ENCODE measurements at places on chromosomes 7 and 10.

DNA sequence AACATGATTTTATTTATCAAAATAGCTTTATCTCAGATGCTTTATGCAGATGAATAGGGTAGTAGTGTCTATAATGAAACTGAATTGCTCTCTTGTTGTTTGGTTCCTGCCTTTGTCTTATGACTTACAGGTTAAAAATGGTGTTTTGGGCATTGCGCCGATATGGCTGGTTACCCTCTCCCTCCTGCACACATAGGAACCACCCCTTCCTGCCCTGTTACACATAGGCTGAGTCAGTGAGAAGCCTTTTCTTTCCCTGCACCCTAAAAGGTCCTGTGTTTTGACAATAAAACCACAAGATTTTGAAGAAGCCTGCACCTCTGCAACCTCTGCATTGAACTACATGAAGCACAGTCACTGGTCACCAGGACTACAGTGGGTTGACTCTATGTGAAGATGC, 655.8 kb upstream of the ANKRD30A start:
- no peak for DNase-seq

DNA sequence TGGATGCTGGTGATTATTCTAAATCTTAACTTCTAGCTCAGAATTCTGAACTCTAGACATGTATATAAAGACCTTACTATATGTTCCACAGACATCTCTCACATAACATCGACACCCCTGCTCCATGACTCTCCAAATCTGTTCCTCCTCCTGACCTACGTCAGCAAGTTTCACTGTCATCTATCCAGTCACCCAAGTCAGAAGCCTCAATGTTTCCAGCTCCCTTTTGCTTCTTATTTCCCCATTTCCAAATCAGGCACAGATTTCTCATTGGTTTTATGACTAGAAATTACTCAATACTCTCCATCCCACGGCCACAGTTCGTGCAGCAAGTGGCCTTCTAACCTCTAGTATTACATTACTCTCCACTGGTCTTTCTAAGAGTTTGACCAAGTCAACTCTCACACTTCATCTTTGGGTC, 28.5 kb downstream of the EPC1 start:
- DNase-seq, result no peak

GRCh38 chr10:15651175-15651574, 68.5 kb downstream of the ITGA8 start:
- DNase-seq, result no peak

DNA sequence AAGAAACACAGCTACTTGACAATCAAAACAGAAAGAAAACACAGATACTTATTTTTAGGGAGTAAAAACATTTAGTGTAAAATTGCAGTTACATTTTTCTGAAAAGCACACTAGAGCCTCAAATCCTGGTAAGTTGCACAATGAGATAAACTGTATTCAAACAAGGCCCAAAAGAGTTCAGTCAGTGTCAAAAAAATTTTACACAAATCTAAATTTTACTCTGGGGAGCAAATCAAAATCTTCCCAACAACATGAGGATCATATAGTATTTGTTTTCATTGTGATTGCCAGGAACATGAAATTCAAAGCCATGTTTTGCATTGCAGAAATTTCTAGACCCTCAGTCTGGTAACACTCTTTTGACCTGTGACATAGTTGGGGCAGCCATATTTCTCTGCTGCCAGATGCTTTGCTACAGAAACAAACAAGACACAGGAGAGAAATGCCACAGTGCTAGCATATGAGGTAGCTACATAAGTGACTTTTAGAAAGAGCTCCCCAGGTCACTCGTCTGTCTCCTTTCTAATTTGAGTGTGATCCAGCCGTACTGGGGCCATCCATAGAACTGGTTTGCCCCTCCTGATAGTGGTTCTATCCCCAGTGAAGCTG, 49.6 kb downstream of the PDE1C start:
- DNase-seq, result no peak

DNA sequence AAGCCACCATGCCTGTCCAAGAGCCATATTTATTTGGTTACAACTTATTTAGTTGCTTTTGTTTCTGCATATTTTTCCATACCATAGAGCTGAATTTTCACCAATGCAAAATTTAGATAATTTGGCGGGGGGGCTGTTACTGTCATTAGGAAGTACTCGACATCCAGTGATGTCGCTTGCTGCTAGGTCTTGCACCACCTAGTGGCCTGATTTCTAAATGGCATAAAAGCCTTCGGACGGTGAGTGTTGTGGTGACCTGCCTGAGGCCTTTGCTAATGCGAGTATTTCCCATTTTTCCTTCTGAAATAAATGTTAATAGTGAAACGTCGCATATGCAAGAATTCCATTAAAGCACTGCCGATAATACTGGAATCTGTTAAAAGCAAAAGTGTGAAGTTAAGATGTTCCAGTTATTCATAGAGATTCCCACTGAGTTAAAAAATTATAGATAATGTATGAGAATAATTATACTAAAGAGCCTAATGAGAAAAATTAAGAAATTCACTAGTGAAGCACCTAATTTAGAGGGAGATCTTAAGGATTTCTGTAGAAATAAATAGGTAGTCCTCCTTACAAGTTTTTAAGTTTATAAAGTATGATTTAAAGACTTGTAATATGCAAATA, 86.1 kb upstream of the DNAJB6 start:
- DNase-seq, result peak; percentile 73

GRCh38 chr10:6124666-6125065, 35.8 kb downstream of the RBM17 start:
- DNase-seq, result no peak

GRCh38 chr7:90968871-90969270, 295.4 kb upstream of the FZD1 start:
- no peak for DNase-seq

DNA sequence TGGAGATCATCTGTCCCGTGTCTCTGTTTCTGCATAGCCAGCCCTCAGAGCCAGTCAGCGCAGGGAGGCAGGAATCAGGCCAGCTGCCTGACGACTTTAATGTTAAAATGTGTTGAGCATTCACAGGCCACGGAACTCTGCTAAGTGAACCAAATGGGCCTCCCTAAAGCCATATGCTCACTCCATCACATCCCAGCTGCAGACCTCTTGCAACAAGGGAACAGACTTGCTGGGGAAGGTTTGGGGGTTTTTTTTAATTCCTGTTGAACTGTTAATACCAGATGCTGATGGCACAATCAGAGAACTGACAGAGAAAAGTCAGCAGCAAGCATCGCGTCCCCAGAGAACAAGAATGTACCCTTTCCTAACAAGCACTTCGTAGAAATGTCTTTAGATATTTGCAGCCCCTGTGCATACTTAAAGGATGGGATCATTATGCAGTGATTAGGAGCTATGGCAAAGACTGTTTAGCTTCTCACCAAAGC, 900.4 kb upstream of the AUTS2 start:
- no peak for DNase-seq

DNA sequence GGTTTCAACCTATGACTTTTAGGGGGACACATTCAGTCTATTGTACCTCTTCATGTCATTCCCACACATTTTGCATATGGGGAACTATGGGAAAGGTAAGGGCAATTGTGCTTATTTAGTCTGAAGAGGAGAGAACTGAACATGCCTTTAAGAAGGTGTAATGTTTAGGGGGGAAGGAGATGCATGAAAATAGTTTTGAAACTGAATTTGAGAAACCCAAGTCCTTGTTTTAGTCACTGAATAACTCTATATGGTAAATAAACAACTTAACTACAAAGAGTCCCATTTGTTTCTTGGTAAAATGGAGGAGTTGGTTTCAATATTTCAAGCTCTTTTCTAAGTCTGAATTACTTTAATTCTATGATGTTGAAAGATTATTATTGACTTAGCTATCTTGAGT, 166.1 kb downstream of the DNAJB9 start:
- no peak for DNase-seq

- no peak for DNase-seq
These were observed 66.8 kb upstream of the KIF5B start for GRCh38 chr10:32123021-32123420.

GRCh38 chr10:86863484-86863842, 94.0 kb downstream of the MMRN2 start:
- DNase-seq, result peak; percentile 46

GRCh38 chr10:48331436-48331835, 25.0 kb downstream of the MAPK8 start:
- no peak for DNase-seq

- DNase-seq, result no peak
These were observed 177.2 kb downstream of the RNF133 start for GRCh38 chr7:122521767-122522166.

DNA sequence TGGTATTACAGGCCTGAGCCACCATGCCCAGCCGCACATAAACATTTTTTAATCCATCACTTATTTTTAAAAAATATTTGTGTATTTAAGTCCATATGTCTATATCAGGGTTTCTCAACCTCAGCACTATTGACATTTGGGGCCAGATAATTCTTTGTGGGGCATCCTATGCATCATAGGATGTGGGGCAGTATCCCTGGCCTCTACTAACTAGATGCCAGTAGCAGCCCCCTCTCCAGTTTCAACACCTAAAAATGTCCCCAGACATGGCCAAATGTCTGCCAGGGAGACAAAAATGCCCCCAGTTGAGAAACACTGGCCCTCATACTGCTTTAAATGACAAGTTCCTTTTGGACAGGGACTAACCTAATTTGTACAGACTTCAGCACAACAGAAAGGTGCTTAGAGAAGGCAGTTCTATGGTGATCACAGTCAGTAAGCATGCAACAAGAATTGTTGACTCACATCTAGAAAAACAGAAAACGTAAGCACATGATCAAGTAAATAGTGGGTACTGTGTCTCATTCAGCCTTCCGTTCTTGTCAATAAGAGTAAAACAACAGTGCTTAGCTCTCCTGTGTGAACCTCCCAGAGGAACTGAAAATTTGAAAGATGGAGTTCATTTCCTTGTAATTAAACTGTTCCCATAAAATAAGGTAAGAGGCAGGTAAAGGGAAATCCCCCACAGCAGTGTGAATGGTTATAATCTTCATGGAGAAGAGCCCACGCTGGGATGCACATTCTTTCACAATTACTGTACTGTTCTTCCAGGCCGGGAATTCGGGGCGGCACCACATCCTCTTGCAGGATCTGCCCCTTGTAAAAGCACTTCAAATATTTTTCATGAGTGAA, 17.3 kb upstream of the ADRB1 start:
- DNase-seq, result no peak

- no peak for DNase-seq
These were observed 69.1 kb upstream of the PDSS1 start for GRCh38 chr10:26628395-26628794.

DNA sequence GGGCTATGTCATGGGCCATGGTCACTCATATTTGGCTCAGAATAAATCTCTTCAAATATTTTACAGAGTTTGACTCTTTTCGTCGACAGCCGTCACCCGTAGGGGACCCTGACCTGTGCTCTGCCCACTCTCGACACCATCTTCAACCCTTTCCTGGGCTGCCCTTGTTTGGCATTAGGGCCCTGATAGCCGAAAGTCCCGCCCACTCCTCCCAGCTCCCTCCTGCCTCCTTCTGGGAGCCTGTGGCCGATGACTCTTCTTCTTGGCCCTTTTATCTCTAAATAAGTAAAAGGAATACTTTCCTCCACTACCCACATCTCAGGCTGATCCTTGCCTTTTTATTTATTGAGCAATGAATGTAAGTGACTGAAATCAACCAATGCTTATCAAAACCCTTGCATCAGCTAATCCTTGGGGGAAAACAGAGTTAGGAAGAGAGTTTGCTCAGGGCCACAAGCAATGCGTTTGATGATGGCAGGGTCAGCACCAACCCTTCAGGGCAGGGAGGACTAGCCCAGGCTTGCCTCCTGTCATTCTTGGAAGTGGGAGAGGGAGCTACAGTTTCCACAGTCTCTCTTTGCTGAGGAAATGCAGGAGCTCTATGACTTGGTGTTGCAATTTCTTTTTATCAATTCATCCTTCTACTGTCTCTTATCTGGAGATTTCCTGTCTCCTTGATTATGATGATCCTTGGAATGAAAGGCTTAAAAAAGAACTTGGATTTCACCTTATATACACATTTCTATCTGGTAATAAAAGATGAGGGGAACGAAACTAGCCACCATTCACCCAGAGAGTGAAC, 218.2 kb upstream of the PODXL start:
- peak; percentile 21 for DNase-seq

- no peak for DNase-seq
These were observed 20.4 kb upstream of the GLCCI1 start for GRCh38 chr7:7948232-7948631.

DNA sequence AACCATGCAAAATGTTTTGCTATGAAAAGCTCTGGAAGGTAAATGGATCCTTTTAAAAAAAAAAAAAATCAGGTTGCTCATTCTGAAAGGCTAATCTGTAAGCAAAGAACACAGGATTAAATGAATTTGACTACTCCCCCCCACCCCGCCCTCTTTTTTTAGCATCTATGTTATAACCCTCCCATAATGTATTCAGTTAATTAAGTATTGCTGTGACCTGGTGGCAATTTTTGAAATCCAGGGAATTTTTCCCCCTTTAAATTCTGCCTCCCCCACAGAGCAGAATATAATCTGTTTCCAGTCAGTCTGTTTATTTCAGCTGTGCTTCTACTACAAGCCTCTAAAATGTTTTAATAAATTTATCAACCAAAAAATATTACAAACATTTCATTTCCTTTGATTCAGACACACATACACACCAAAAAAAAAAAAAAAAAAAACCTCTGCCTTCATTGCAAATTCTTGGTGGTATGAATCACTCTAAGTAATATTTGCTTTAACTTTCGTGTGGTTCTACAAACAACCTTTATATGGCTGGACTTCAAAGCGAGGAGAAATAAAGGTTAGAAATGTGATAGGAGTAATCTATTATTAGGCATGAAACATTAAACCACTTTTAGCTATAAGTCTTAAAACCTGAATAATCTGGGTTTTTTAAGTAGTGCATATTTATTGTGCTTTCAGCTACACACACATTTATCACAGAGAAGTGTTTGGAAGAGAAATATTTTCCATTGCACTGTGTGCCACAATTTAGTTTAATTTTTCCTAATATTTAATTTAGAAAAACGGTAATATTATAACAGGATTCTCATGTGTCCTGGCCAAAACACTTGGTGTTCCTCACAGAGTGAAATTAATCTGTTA, 64.4 kb upstream of the ARID5B start:
- peak; percentile 62 for DNase-seq

GRCh38 chr7:29369909-29370488, 175.4 kb downstream of the CHN2 start:
- no peak for DNase-seq

GRCh38 chr7:103373866-103374643, 26.6 kb downstream of the PSMC2 start:
- no peak for DNase-seq

DNA sequence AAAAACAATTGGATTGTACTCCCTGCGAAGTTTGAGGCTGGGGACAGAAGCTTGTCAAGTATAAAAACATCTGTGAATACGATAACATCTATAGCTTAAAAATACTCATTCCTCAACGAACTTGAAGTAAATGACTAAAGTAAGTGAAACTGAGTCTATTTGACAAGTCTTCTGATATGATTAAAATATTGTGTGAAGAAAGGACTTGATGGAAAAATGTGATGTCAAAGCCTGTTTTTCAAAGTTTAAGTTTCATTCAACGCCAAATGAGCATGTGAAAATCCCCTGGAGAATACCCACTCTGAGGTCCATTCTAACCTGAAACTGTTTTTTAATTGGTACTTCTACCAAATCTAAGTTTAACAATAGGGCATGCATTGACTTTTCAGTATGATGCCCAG, 122.3 kb upstream of the MDFIC start:
- DNase-seq, result no peak
